ENCODE measurements at places on chromosomes 4 and X. TPM values are rescaled to one million over a fixed set of nuclear protein-coding genes. Genes with fewer than 3 reads are reported as not detected.

The ODAPH gene
- total RNA-seq = not detected

The NHS gene
- total RNA-seq = 4.6 TPM

The FATE1 gene
- not detected for total RNA-seq

The KLHL4 gene
- total RNA-seq = 0.58 TPM

The IL2 gene
- not detected for total RNA-seq

The LIN54 gene
- 20.2 TPM for total RNA-seq

The ASB9 gene
- total RNA-seq = 2.5 TPM

The PNMA6A gene
- 8.1 TPM for total RNA-seq

The QRFPR gene
- not detected for total RNA-seq

The CSAG1 gene
- not detected for total RNA-seq

The SYN1 gene
- 0.33 TPM for total RNA-seq

The ASB12 gene
- total RNA-seq = under 0.01 TPM

The DKK2 gene
- 1.8 TPM for total RNA-seq

The MTNR1A gene
- total RNA-seq = not detected

The BST1 gene
- 13.8 TPM for total RNA-seq

The ZGRF1 gene
- total RNA-seq = 3.0 TPM

The FRAS1 gene
- 0.15 TPM for total RNA-seq

The MAGEA12 gene
- total RNA-seq = not detected
